ENCODE measurements at places on chromosomes 7 and 10. TPM values are rescaled to one million over a fixed set of nuclear protein-coding genes. Genes with fewer than 3 reads are reported as not detected.

DNA sequence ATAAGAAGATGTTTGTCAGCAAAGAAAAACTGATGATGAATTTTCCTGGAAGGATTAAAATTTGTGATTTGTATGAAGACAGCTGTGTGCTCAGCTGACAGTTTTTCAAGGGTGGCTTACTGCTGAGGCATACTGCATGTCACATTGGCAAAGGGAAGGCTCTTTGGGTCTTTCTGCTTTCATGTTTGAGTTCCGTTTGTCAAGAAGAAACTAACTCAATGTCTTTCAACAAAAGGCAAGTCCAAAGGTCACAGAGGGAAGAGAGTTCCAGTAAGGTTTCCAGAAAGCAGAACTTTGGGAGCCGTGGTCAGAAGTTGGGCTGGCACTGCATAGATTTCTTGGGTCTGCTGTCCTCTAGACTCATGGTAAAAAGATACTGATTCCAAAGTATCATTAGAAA, 16.9 kb downstream of the DYDC2 start:
- H3K27me3 ChIP-seq = peaks cover 10% of the 10 kb centered on the region
- H3K4me3 ChIP-seq = no peak overlapping the region
- H3K4me1 ChIP-seq = peaks cover 5% of the 10 kb centered on the region
- H3K36me3 ChIP-seq = no peaks in the 10 kb centered on the region
- H3K27ac ChIP-seq = no peak overlapping the region

DNA sequence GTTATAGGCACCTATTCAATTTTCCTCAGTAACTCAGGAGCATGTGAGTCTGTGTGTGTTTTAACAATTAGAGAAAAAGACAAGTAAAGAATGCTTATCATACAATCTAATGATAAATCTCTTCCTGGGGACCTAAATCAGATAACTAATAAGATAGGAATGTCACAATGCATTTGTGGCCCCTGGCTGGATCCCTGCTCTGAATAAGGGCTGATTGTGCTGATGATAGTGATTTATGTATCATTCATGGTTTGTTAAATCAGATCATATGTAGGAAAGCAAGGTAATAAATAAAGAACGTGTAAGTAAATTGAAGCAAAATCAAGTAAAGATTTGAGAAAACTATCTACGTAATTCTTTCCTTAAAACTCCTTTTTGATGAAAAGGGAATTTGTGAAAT, 145.9 kb downstream of the C7orf25 start:
- no peaks in the 10 kb centered on the region for H3K27me3 ChIP-seq
- H3K4me1 ChIP-seq = no peaks in the 10 kb centered on the region
- no peaks in the 10 kb centered on the region for H3K36me3 ChIP-seq
- no peak overlapping the region for H3K4me3 ChIP-seq
- no peak for DNase-seq

DNA sequence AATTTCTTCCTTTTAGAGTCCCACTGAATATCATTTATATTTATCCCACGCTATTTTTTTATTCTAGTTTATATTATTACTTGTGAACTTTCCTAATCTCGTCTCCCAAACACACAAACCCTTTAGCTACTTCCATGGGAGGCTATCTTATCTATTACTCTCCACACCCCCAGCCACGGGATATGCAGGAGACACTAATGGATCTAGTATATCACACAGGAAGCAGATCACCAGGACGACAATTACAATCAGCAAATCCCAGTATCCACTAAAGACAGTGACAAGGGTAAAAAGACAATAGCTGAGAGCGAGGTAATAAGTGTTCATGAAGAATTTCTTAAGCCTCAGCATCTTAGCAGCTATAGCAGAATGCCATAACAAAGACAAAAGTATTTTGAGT, 3.8 kb upstream of the AKR1E2 start:
- peaks cover 11% of the 10 kb centered on the region for H3K4me1 ChIP-seq
- H3K27ac ChIP-seq = no peak overlapping the region
- no peak for DNase-seq

SHH gene
- total RNA-seq = not detected

DNA sequence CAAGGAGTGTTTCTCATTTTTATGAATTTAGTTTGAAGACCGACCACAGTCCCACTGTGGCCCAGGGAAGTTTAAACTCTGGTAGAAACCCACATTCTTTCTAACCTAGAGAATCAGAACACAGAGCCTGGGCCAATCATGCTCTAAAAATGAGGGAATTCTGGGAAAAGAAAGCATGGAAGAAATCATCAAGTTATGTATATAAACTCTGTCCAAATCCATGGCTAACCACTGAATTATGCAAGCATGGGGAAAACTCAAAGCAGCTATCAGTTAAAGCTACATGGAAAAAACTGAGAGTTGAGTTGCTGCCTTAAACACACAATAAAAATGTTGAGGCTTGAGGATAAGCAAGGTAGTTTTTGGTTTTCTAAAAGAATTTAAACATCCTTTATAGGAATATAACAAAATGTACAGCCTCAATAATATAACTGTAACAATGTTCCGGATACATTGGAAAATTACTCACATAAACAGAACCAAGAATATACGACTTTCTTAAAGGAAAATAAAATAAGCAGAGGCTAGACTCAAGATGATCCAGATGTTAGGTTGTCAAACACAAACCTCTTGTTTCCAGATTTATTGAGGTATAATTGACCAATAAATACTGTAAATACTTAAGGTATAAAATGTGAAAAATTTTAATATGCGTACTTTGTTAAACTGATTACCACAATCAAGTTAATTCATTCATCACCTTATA, 311.2 kb upstream of the GNAI1 start:
- H3K27me3 ChIP-seq = no peaks in the 10 kb centered on the region
- no peak overlapping the region for H3K4me3 ChIP-seq
- no peak overlapping the region for H3K27ac ChIP-seq

- DNase-seq = no peak
- no peaks in the 10 kb centered on the region for H3K36me3 ChIP-seq
- no peak overlapping the region for H3K27ac ChIP-seq
These were observed 93.9 kb downstream of the CHN2 start for GRCh38 chr7:29288181-29289091.

- no peak overlapping the region for H3K4me3 ChIP-seq
- H3K36me3 ChIP-seq = no peaks in the 10 kb centered on the region
- H3K27ac ChIP-seq = no peak overlapping the region
- no peak for DNase-seq
- H3K27me3 ChIP-seq = no peaks in the 10 kb centered on the region
- no peaks in the 10 kb centered on the region for H3K4me1 ChIP-seq
These were observed 399.0 kb upstream of the C7orf33 start for GRCh38 chr7:148191391-148192065.

BPGM gene
- 22.3 TPM for total RNA-seq

- no peak overlapping the region for H3K4me3 ChIP-seq
- no peaks in the 10 kb centered on the region for H3K4me1 ChIP-seq
- H3K27me3 ChIP-seq = no peaks in the 10 kb centered on the region
- DNase-seq = no peak
These were observed 300.0 kb upstream of the NRG3 start for GRCh38 chr10:81575036-81575435.

DNA sequence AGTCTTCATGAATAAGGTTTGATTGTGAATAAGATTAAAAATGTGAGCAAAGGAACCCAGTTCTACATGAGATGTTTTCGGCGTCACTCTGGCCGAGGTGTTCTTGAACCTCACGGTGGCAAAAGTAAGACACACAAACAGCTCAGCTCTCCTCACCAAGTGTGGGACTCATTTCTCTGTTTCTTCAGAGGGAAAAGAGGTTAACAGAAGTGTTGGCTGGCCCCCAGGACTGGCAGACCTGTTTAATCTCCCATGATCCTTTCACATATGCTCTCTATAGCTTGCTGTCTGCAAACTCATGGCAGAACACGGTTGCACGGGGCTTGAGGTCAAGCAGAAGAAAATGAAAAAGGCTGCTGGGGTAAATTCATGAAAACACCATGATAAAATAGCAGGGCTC, 394.4 kb downstream of the CALN1 start:
- no peaks in the 10 kb centered on the region for H3K27me3 ChIP-seq
- no peak overlapping the region for H3K27ac ChIP-seq
- H3K4me1 ChIP-seq = no peaks in the 10 kb centered on the region
- H3K36me3 ChIP-seq = no peaks in the 10 kb centered on the region
- no peak overlapping the region for H3K4me3 ChIP-seq
- DNase-seq = no peak

CEP55 gene
- total RNA-seq = 59.3 TPM

DNA sequence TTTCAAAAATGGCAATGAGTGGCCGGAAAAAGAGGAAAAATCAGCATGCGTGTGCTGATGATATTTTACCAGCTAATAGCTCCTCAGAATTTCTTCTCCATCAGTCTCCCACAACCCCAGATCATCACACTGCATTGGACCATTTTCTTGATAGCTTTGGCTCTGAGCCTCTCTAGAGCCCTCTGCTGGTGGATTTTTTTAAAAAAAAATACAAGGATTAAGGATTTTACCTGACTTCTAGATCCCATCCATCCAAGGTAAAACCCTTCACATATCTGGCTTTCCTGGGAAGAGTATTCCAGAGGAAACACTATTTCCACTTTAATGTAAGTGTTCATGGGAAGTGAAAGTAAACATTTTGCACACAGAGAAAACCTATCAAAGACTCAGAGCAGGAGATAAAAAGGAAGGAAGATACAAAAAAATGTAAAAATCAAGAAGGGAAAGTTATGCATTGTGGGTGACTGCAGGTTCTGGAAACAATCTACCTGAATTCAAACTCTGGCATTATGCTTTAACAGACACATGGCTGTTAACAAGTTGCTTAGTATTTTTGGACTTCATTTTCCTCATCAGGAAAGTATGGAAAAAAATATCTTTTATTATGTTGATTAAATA, 380.9 kb downstream of the LRRTM3 start:
- no peak overlapping the region for H3K27ac ChIP-seq
- H3K36me3 ChIP-seq = no peaks in the 10 kb centered on the region
- no peak for DNase-seq
- no peaks in the 10 kb centered on the region for H3K4me1 ChIP-seq

PRKRIP1 gene
- total RNA-seq = 31.7 TPM

ARF5 gene
- total RNA-seq = 117 TPM

DNA sequence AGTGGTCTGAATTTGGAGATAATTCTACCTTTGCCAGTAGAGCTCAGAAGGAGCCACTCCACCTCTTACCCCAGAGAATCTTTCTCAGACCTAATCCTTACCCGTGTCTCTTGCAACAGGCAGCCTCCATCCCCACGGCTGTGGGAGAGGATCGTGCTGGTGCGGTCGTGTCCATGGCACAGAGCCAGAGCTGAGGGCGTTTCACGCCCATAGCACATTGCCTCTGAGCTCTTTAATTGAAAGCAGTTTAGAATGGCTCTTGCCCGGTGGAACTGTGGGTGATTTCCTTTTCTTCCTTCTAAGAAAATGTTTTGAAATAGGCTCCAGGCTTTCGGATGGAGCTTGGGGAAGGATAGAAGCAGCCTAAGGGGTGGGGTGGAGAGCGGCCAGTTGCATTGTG, 41.5 kb downstream of the PRF1 start:
- H3K36me3 ChIP-seq = no peaks in the 10 kb centered on the region
- no peak for DNase-seq
- H3K27ac ChIP-seq = no peak overlapping the region
- H3K4me1 ChIP-seq = peaks cover 24% of the 10 kb centered on the region
- H3K27me3 ChIP-seq = no peaks in the 10 kb centered on the region

GRCh38 chr7:87234949-87235348, 15.4 kb upstream of the TMEM243 start:
- no peaks in the 10 kb centered on the region for H3K36me3 ChIP-seq
- DNase-seq = no peak
- peaks cover 14% of the 10 kb centered on the region for H3K27me3 ChIP-seq
- no peak overlapping the region for H3K4me3 ChIP-seq

GRCh38 chr7:117176206-117176605, 146.7 kb downstream of the WNT2 start:
- no peak overlapping the region for H3K27ac ChIP-seq
- no peak overlapping the region for H3K4me3 ChIP-seq
- no peaks in the 10 kb centered on the region for H3K4me1 ChIP-seq
- DNase-seq = no peak
- H3K27me3 ChIP-seq = no peaks in the 10 kb centered on the region

- no peaks in the 10 kb centered on the region for H3K36me3 ChIP-seq
- H3K27me3 ChIP-seq = no peaks in the 10 kb centered on the region
- H3K4me1 ChIP-seq = no peaks in the 10 kb centered on the region
- no peak overlapping the region for H3K27ac ChIP-seq
These were observed 333.4 kb downstream of the EXOC4 start for GRCh38 chr7:133586253-133586652.

GRCh38 chr7:151314401-151314800, 27.2 kb upstream of the NUB1 start:
- no peak for DNase-seq
- no peaks in the 10 kb centered on the region for H3K27me3 ChIP-seq
- H3K27ac ChIP-seq = no peak overlapping the region
- peaks cover 6% of the 10 kb centered on the region for H3K4me1 ChIP-seq
- H3K36me3 ChIP-seq = peaks cover 3% of the 10 kb centered on the region

GRCh38 chr7:132292803-132293202, 283.5 kb downstream of the PLXNA4 start:
- H3K4me1 ChIP-seq = no peaks in the 10 kb centered on the region
- no peak overlapping the region for H3K4me3 ChIP-seq
- no peaks in the 10 kb centered on the region for H3K36me3 ChIP-seq
- H3K27ac ChIP-seq = no peak overlapping the region
- no peak for DNase-seq

PILRB gene
- 78.3 TPM for total RNA-seq

GRCh38 chr7:137073571-137074325, 205.3 kb downstream of the CHRM2 start:
- H3K27me3 ChIP-seq = no peaks in the 10 kb centered on the region
- H3K36me3 ChIP-seq = no peaks in the 10 kb centered on the region
- no peak overlapping the region for H3K27ac ChIP-seq
- H3K4me1 ChIP-seq = no peaks in the 10 kb centered on the region
- DNase-seq = no peak

GRCh38 chr7:102024769-102025391, 207.5 kb downstream of the CUX1 start:
- H3K4me3 ChIP-seq = no peak overlapping the region

GRCh38 chr10:94316560-94316959, 46.2 kb downstream of the NOC3L start:
- no peak overlapping the region for H3K27ac ChIP-seq
- peaks cover 2% of the 10 kb centered on the region for H3K36me3 ChIP-seq
- H3K27me3 ChIP-seq = peaks cover under 1% of the 10 kb centered on the region
- H3K4me1 ChIP-seq = peaks cover 2% of the 10 kb centered on the region
- no peak overlapping the region for H3K4me3 ChIP-seq

DNA sequence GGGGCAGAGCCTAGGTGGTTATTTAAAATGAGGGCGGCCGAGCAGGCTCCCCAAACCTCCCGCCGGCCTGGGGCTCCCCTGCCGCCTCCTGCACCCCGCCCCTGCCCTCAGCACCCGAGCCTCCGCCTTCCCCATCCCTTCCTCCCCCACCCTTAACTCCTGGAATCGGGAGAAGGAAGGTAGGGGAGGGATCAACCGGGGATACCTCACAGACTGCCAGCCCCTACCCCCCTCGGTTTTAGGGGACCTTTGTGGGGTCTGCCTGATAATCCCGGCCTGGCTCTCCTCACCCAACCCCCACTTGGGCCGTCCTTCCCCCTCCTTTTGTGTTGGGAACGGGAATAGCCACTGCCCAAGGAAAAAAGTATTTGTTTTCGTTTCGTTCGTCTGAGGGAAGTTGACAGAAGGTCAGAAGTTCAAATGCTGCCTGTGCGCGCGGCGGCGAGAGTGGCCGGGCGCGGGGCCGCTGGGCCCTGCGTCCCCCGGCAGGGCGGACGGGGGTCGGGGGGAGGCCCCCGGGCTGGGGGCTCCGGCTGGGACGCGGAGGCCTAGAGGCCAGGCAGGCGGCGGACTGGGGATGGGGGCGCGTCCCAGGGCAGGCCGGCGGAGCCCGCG, 2.8 kb downstream of the SHH start:
- peak overlapping the region; percentile 58 for H3K27ac ChIP-seq
- no peaks in the 10 kb centered on the region for H3K36me3 ChIP-seq
- H3K4me3 ChIP-seq = peak overlapping the region; percentile 28
- DNase-seq = no peak

KCP gene
- total RNA-seq = 0.17 TPM
